Suppressor macrophage treated with lipopolysaccharide for 4 hours (primary cell): ENCODE measurements at places on chromosomes 2 and 18.

GRCh38 chr2:104853534-104854497, at the start of gene POU3F3:
POU3F3 (plus strand) TSS chr2:104854115; CDS start chr2:104855511, 1,396 bp downstream.
- peak; percentile 70 for DNase-seq

- no peak for DNase-seq
Observed at GRCh38 chr2:150339951-150340350, 147.5 kb downstream of the RND3 start.

GRCh38 chr2:201929281-201930026, 104.2 kb upstream of the FZD7 start:
- no peak for DNase-seq

DNA sequence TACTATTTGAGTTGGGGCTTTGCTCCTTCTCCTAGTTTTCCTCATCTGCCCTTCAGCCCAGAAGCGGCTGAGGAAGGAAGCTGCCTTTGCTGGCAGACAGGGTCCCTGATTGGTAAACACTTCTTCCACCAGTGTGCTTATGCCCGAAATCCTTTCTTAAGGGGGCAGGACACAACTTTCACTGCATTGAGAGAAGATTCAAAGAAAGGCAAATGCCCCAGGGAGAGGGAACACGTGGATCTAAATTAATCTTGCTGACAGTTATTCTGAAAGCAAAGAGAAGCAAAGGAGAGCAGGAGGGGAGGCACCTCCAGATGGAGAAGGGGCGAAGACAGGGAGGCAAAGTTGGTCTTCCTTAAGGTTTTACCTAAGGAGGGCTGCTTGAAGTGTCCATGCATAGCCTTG, 92.1 kb upstream of the EFEMP1 start:
- no peak for DNase-seq
